Gastroesophageal sphincter (tissue), 4 donors: ENCODE measurements at places on chromosomes 6 and 20. TPM values are rescaled to one million over a fixed set of nuclear protein-coding genes. Genes with fewer than 3 reads are reported as not detected.

DNA sequence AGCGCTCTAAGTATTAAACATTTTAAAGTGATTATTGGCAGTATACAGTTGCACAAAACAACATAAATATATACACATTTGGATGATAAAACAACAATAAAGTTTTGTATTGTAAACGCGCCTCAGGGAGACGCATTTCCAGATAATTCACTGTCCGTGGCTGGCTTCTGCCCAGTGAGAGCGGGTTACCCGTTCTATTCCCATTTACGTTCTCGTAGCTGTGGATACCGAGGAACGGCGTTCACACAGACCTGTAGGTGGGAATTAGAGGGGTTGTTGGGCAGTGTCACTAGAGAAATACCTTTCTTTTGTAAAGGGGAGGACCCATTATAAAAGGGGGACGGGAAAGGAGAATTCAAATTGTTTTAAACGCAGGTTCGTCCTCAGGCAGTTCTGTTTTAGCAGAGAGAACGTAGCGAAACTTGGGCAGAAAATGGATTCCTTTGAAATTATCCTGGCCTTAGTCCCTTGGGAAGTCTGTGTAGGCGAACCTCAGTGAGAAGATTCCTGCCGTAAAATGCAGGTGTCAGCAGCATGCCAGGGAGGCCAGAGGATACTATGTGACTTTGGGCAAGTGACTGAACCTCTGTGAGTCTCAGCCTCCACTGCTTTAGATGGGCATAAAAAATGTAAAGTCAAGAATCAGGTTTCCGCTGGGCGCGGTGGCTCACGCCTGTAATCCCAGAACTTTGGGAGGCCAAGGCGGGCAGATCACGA lies 756 bp downstream of the MTG2 start:
- ATAC-seq, result no peak

Gene BPIFA1
- total RNA-seq, result not detected

DNA sequence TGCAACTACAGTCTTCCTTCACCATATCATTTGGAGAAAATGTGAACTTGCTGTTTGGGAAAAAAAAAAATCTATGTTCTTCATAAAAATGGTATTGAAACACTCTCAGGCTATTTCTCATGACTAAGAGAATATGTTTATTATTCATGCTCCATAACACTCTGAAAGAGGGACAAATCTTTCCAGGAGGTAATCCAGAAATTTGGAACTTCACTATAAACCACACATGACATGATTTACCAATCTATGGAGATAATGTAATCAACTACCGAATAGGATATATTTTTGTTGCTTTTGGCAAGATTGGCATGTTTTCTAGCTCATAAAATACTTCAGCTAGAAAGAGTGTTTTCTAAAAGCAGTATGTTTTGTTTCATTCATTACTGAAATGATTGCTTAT lies 56.3 kb downstream of the THEMIS start:
- ATAC-seq, result no peak

Gene THEMIS
- total RNA-seq, result 0.94 TPM

DNA sequence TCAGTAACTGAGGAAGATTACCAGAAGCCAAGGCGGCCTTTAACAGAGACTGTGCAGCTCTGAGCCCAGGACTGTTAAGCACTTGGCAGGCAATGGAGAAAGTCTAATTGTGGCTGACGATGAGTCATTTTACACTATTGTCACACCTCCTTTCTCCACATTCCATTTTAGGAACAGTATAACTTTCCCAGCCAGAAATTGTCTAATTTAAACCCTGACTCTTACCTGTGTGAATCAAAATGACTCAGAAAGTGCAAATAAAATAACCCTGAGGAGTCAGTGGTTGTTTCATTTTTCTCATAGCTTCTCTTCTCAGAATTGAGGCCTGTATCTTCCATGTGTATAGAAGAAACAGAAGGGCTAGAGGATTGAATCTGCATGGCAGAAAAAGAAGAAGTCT lies 40.0 kb upstream of the OPN5 start:
- no peak for ATAC-seq

GRCh38 chr6:37007340-37008043 lies 2.0 kb downstream of the FGD2 start:
- ATAC-seq, result no peak

DNA sequence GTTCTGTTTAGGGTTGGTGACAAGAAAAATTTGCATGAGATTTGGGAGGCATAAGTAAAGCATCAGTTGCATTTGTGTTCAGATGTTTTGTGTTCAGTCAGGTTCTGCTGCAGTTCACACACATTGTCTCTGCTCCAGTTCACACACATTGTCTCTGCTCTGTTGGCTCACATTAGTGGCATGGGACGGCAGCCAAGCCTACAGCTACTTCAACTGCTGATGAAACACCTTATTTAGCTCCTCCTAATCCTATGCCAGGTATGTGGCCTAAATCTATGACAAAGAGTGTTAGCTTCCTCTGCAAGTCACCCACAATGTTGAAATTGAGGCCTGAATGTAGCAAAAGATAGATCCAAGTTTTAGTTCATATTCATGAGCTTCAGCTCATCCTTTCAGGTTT lies 278.1 kb upstream of the SYNCRIP start:
- ATAC-seq, result no peak
